BJ (cell line): ENCODE measurements at places on chromosomes 6 and 20. TPM values are rescaled to one million over a fixed set of nuclear protein-coding genes. Genes with fewer than 3 reads are reported as not detected.

- DNase-seq = no peak
Observed at GRCh38 chr6:154509421-154510143, 903 bp downstream of the CNKSR3 start.

GRCh38 chr6:32852018-32852843, 1.3 kb downstream of the TAP1 start:
- no peak for DNase-seq

GRCh38 chr6:107124934-107125348, 9.6 kb upstream of the BEND3 start:
- DNase-seq = no peak

DNA sequence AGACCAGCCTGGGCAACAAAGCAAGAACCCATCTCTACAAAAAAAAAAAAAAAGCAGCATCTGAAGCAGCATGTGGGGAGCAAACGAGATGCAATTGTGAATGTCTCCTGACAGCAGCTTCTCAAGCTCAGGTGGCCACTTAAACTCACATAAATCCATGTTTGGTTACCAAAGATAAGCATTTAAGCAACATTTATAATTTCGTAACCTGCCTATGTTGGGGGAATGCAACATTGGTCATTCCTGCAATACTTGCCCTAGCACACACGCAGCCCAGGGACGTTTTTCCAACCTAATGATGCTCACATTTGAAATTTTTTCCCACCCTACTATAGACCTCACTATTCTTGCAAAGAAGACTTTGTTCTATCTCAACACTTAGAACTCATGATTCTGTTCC, 113.3 kb downstream of the ZFP64 start:
- no peak for DNase-seq

DNA sequence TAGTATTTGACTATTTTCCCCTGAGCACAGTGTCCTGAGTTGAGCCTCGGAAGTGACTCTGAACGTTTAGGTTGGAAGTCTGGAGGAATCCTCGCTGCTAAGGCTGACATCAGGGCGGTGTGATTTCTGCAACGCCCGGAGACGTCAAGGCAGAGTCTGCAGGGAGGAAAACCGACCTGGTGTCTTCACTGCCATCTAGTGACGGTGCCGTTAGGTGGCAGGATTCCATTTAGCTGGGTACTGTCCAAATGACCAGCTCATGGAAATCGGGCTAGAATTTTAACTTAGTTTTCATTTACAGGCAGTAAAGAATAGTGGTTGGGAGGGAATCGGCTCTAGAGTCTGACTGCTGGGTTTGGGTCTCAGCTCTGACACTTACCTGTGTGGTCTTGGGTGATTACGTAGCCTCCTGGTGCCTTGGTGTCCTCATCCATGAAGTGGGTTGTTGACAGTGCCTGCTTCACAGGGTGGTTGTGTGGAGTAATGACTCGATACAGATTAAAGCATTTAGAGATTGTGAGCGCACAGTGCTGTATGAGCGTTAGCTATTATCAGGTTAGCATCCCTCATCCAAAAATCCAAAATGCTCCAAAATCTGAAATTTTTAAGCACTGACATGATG, 35.0 kb downstream of the FOXF2 start:
- DNase-seq = no peak

GRCh38 chr6:112087916-112088315, 525 bp downstream of the FAM229B start:
- no peak for DNase-seq

- DNase-seq = no peak
Observed at GRCh38 chr6:137877113-137877512, 10.1 kb downstream of the TNFAIP3 start.

- DNase-seq = no peak
Observed at GRCh38 chr6:16824845-16825685, 63.8 kb upstream of the ATXN1 start.

GRCh38 chr20:2729791-2730190, 37.2 kb downstream of the EBF4 start:
- DNase-seq = no peak

- no peak for DNase-seq
Observed at GRCh38 chr20:56624786-56625681, 4.1 kb upstream of the TFAP2C start.

The ADGRF5 gene
- not detected in 2 replicates for polyA plus RNA-seq
